ENCODE measurements at places on chromosomes 1 and 21. TPM values are rescaled to one million over a fixed set of nuclear protein-coding genes. Genes with fewer than 3 reads are reported as not detected.

TSPAN1 gene
- total RNA-seq = not detected

CYYR1 gene
- not detected for total RNA-seq

DNA sequence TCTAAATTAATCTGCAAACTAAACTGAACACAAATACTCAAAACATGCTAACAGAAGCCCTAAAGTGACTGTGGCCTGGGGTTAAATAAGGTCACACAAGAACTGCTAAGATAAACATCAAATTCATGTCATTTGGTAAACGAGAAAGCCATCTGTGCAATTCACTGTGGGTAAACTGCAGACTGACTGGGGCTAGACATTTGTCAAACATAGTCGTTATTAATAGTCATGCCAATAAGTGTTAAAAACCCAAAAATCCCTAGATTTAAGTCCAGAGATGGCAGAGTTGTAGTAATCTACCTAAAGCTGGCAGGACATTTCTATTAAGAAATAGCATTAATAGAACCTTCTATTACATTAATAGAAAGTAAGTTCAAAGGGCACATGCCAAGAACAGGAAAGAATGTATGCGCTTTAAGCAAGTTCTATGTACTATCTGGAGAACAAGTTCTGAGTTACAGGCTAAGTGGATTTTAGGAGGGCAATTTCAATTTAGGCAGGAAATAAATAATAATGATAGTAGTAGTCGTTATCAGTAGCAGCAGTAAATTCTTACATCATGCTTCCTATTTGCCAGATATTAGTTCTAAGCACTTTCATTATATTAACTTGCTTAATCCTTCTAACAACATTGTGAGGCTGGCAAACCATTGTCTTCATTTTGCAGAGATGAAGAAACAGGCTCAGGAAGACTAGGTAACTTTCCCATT is 8.6 kb downstream of the EDEM3 start:
- DNase-seq = no peak

GRCh38 chr21:16608209-16608830 is 878.5 kb downstream of the USP25 start:
- DNase-seq = no peak

NCF2 gene
- 6.2 TPM for total RNA-seq

GRCh38 chr1:209884665-209885117 is 53.3 kb upstream of the SYT14 start:
- peak; percentile 66 for DNase-seq

- no peak for DNase-seq
Measured at GRCh38 chr1:87273291-87273690, 55.4 kb upstream of the LMO4 start.

DNA sequence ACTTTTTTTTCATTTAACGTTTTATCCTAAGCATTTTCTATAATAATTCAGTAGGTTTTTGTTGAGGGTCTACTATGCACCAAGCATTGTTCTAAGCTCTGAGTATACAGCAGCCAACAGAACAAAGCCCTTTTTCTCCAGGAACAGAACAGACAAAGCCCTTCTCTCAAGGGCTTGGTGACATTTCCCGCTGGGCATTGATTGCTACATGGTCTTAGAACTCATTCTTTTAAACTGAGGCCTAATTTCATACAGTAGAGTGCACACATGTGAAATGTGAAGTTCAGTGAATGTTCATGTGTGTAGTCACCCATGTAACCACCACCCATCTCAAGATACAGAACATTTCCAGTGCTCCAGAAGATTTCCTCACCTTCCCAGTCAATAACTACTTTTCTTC is 15.2 kb upstream of the PDIK1L start:
- DNase-seq = no peak

LINGO4 gene
- total RNA-seq = not detected

ESPN gene
- total RNA-seq = 0.49 TPM

NMNAT1 gene
- total RNA-seq = 6.0 TPM

- no peak for DNase-seq
Measured at GRCh38 chr1:119318466-119319309, 49.9 kb upstream of the HAO2 start.

DNA sequence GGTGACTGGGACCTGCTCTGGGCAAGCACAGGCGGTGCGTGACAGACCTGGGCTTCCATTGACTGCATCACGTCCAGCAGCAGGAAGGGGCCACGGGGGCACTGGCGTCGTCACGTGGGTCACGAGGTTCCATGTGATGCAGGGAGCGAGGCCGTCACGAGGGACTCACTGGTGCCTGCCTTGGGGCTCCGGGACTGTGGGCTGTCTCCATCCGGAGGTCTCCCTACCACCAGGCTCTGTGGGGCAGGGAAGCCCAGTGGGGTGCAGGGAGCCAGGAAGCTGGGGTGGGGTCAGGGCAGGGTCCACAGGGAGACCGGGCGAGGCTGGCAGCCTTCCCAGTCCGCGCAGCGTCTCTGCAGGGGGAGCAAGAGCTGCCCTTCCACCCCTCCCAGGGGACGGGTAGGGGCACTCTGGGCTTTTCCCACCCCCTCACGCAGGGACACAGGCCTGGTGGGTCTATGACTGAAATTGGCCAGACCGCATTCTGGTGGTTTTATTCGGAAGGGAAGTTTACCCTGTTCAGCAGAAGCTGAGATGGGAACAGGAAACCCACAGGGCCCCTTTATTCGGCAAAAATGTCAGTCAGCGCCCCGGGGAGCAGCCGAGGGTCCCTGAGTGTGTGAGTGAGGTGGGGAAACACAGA is 416 bp upstream of the TNFRSF14 start:
- peak; percentile 93 for DNase-seq

GREM2 gene
- 0.05 TPM for total RNA-seq

- DNase-seq = no peak
Measured at GRCh38 chr1:115783311-115783710, 14.8 kb upstream of the CASQ2 start.

Data from activated CD4-positive, alpha-beta T cell treated with anti-CD3 and anti-CD28 coated beads, Interleukin-2, amount 10 ng/mL, durations not matched to agents 24 days and 14 days (primary cell).